ENCODE measurements at places on chromosomes 12 and 14.

- no peak for DNase-seq
Observed at GRCh38 chr12:100823963-100824362, 29.4 kb downstream of the ANO4 start.

DNA sequence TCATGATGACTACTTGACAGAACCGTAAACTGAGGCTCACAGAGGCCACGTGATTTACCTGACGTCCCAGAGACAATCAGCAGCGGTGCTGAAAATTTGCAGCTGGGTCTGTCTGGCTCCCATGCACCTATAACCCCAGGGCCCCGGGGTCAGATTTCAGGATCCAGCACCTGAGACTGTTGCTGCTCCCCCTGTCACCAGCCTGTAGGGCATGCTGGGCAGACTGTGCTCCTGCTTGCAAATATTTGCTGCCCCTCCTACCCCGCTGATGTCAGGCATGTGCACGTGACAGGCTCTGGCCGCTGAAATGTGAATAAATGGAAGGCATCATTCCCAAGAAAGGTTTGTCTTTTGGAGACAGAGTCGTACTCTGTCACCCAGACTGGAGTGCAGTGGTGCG lies 6.0 kb downstream of the MMAB start:
- DNase-seq = no peak

DNA sequence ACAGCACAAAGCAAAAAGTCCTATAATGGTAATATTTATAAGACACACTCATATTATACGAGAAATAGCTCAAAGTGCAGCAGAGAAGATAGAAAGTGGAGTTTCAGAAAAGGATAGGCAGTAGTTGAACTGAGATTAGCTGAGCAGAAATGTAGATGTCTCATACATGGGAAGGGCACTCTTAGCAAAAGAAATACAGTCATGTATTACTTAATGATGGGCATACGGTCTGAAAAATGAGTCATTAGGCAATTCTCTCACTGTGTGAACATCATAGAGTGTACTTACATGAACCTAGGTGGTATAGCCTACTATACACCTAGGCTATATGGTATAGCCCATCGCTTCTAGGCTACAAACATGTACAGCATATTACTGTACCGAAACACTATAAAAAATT lies 671.3 kb downstream of the RPS29 start:
- no peak for DNase-seq

GRCh38 chr12:111285200-111285599 lies 83.7 kb downstream of the PHETA1 start:
- DNase-seq = peak; percentile 40

GRCh38 chr12:6613776-6614512 lies 6.8 kb upstream of the CHD4 start:
- DNase-seq = peak; percentile 95

DNA sequence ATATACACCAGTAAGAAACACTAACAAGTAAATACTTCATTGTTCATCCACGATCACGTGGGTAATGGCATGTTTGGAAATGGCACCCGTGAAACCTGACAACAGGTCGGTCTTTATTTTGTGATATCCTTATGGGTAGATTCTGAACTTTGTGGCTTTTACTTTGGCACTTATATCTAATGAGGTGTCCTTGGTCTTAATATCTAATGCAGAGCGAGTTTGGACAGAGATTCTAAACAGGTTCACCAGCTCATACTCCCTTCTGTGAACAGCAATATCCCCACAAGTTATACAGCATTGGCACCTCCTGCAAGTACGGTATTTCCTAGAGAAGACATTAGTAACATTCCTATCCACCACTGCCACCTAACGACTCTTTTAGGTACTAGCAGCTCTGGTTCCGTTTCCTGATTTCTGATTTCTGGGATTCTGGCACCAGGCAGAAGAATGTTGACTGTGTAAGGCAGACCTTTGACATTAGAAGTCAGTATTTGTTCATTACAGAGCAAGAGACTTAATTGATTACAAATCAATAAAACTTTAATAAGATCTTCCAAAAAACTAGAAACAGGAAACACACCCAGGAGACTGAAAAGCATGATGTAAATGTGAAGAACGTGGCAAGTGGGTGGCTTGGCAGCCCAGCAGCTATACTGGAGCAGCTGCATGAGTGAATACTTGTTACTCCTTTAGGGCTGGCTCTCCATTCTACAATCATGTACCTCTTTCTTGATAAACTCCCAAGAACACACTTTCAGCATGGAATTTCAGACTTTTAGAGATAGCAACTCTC lies 2.5 kb downstream of the ANG start:
- DNase-seq = peak; percentile 57

- DNase-seq = no peak
Observed at GRCh38 chr12:16154990-16155389, 122.5 kb downstream of the SLC15A5 start.

- no peak for DNase-seq
Observed at GRCh38 chr14:53951627-53952303, 4.9 kb downstream of the BMP4 start.

DNA sequence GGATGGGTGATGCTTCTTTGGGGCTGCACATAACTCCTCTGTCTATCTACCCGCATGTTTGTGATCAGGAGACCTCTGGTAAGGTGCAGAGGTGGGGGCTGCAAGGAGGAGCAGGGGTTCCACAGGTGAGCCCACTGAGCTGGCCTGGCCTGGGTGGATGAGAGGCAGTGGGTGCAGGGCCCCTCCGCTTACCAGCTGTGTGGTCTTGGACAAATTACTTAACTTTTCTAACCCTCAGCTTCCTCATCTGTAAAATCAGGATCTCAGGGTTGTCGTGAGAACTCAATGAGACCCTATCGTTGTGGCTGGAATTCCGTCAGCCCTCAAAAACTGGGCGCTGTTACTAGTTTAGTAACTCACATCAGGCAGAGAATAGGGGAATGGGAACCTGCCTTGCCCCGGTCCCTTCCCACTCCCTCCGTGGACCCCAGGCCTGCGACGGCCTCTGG lies 7.5 kb downstream of the PTPN6 start:
- no peak for DNase-seq

- no peak for DNase-seq
Observed at GRCh38 chr12:26373606-26374495, 178.5 kb downstream of the SSPN start.

DNA sequence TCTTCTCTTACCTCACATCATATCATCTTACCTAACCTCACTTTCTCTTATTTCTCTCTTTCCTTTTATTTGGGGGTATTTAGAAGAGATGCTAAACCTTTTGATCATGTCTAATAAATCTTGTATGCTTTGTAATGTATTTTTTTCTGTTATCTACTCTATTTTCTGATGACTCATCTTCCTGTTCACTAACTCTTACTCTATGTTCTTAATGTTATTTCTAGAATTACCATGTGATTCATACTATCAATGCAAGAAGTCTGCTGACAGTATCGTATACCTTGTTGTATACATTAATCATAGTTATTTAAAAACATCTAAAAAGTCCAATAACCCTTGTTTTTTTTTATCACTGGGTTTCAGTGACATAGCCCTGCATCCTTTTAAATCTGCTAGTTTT lies 62.3 kb downstream of the MGAT4C start:
- DNase-seq = no peak

- DNase-seq = no peak
Observed at GRCh38 chr14:61033054-61033453, 52.0 kb downstream of the SLC38A6 start.

DNA sequence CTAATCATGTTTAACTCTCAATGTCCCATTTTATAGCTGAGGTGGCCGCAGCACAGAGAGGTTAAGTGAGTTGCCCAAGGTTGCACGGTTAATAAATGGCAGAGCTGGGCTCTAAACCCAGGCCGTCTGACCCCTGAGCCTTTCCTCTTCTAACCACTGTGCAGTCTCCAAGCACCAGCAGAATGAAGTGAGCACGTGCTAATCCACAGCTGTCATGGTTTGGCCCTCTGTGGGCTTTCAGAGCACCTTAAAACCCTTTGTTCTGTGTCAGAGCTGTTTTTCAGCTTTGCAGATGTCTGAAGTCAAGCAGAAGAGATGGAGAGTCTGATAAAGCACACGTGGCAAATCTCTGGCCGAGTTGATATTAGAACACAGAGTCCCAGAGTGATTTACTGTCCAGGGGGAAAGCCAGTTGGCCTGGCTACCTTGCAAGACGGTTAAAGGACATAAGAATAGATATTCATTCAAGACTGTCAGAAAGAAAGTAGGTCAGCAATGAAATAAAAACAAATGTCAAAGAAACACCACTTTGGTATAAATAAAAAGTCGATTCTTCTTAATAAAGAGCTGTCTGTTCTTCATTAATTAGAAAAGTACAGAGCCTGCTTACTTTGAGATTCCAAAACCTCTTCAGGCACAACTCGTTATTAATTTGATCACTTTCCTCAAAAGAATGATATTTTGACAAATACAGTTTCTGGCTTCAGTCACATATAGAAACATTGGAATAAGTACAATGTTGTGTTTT lies 107.3 kb downstream of the CRADD start:
- DNase-seq = no peak

GRCh38 chr12:104669089-104669721 lies 212.5 kb downstream of the CHST11 start:
- DNase-seq = peak; percentile 33

- DNase-seq = no peak
Observed at GRCh38 chr12:3310271-3311026, 180.6 kb upstream of the PRMT8 start.

DNA sequence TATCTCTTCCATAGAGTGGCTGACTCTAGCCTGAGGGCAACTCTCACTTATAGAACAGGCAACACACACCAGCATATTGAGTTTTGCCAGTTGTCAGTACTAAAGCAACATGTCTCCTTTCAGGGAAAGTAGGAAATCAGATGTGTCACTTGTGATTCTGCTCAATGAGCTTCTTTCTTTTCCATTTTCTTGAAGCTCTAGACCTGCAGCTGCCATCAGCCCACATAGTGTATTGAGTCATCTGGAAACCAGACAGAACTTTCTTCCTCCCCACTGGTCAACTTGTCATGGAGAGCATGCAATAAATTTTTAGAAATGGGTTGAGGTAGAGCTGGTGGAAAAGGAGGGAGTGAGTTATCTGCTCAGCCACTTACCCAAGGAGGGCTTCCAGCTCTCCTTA lies 209.0 kb upstream of the PLEKHG7 start:
- no peak for DNase-seq

DNA sequence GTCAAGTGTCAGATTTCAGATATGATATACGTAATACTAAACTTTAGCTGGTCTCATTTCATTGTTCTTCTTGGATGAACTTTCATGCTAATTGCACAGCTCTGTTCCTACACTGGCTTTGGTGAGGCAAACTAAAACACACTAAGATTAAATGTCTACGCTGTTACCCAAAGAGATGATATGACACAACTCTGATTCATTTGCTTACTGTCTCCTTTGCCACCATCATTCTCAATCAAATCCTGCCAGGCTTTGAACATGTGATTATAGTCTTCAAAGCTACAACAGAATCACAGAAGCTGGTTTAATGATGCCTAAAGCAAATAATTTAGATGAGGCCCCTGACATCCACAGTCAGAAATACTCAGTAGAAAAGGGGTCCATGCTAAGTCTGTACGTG lies 37.7 kb downstream of the MDGA2 start:
- no peak for DNase-seq

DNA sequence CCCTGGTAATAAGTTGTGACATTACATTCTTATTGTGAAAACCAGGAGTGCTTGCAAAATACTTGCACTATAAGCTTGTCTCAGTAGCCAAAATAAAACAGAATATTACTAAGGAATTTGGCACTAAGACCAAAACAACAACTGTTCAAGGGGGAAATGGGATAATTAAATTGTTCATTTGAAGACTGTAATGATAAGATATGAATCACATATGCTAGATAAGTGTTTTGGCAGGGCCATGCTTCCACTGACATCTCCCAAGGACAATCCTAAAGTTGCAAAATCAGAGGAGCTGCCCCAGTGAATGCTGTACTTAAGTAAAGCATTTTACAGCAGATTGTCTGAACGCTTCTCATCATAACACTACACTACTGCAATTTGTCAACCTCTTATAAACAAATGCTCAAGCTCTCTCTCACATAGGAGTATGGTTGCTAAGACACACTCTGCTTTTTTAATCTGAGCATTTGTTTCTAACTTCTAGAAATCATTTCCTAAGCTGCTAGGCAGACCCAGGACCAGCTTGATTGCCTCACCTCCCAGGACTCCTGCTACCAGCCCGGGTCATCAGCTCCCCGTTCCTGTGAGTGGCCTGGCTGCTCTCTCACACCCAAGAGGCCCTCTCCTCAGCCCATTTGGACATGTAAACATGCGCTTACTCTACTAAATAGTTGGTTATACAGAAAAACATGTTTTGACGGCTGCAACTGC lies 191.5 kb downstream of the PAX9 start:
- DNase-seq = no peak

GRCh38 chr12:112686373-112686772 lies 105.2 kb upstream of the RPH3A start:
- no peak for DNase-seq

DNA sequence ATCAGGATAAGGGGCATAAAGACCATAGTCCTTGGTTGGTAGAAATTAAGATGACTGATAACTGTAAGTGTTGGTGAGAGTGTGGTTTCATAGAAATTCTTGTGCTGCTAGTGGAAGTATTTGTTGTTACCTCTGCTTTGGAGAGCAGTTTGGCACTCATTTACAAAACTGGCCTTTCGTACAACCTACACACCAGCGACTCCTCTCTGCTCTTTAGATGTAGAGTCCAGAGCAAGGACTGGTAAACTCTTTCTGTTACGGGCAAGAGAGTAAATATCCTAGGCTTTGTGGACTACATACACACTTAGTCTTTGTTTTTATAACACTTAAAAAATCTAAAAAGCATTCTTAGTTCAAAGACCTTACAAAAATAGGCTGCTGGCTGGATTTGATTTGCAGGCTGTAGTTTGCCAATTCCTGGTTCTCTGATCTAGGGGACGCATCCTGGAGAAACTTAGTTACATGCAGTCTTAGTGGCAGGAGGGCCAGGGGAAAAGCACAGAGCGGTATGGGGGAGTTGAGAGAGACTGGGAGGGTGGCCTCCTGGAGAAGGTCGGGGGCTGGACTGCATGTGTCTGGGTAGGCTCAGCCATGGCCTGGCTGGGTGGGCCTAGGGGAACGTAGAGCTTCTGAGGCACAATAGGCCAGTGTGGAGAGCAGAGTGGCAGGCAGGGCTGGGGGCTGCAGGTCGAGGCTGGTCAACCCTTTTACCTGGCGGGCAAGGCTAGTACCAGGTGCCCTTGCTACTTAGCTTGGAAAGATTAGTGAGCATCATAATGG lies 55.3 kb upstream of the AMN start:
- no peak for DNase-seq

Data from neuronal stem cell (in vitro differentiated cells).